Mesendoderm (in vitro differentiated cells): ENCODE measurements at places on chromosomes 5 and 9.

DNA sequence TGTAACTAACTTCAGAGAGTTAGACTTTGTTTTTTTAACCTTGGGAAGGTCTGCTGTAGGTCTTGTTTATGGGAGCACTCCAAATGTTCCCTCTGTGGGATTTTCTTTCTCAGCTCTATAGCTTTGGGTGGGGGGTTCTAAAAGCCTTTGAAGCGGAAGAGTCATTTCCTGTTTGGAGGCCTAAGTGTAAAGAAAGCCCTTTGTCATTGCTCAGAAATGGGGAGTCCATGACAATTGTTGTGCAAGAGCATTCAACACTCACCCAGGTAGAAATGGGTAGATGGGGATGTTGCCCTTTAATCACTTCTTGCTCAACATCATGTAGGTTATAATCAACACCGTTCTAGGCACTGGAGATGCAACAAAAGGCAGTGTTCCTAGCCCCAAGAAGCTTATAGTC lies 30.3 kb upstream of the MAST4 start:
- DNase-seq, result peak; percentile 41

- DNase-seq, result no peak
Observed at GRCh38 chr5:95020345-95020744, 264.5 kb downstream of the MCTP1 start.

- DNase-seq, result no peak
Observed at GRCh38 chr9:137304383-137305059, 2.5 kb upstream of the NRARP start.

DNA sequence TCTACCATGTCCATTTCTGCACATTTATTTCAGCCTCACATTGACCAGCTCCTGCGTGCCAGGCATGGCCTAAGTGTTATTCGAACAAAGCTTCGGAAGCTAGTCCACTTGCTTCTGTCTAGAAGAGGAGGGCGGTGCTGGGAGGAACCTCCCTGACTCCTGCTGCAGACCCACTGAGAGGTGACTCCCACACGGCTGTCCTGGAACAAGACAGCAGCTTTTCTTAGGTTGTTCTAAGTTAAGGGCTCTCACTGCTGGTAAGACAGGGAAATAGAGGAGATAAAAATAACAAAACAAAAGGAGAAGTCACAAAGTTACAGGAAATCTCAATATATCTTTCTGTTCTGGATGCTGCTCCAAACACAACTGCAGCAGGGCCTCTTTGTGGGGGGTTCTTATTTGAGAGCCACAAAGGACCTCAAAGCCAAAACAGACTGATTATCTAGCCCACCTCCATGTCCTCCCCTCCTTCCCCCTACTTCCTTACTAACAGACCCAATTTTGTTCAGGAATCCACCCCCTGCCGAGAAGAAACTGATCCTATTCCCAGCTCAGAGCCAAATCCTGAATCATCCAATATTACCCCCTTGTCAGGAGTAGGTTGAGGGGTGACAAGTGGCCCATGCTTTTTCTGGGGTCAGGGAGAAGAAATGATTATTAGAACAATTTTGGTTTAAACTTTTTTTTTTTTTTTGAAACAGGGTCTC lies 28.4 kb upstream of the KCNIP1 start:
- no peak for DNase-seq

DNA sequence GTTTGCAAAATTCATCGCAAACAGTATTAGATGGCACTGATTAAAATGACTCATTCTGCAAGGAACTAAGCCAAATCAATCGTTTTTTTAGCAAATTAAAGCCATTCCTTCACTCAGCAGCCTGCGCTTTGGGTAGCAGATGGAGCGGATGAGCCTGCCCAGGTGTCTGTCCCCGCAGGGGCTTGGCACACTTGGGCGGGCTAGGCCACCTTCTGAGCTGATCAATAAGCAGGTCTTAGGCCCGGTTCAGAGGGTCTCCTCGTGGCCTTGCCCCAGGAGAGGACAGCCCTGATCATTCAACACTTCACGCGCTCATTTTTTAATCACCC lies 78.0 kb upstream of the FCN1 start:
- DNase-seq, result no peak

DNA sequence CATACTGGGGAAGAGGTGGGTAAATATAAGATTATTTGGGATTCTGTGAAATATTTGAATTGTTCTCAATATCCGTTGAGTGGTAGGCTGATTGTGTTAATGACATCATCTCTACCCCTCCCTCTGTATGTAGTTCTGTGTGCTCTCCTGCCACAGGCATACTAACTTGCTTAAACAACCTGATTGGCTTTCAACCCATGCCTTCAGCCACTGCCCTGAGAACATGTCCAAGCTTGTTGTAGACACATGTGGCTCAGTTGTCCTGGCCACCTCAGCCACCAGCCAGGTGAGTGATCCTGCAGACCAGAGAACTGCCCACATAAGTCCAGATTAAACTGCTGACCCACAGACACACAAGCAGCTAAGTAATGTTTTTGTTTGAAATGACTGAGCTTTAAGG lies 31.1 kb downstream of the ANKS6 start:
- DNase-seq, result no peak

DNA sequence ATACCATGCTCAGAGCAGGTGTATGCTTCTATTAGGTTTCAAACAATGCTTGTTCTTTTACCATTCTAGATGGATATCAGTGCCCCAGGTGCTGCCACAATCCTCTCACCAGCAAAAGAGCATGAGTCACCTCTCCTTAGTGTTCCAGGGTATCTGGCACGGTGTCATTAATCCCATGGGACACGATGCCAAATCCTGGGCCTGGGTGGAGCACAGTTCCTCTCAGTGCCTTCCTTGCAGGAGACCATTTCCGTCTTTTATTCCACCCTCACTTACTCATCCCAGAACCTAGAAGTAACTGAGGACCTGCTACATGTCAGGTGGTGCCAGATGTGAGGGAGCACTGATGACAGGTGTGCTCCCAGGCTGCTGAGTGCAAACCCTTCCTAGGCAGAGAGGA lies 1.3 kb upstream of the OR13J1 start:
- DNase-seq, result no peak

- no peak for DNase-seq
Observed at GRCh38 chr9:112184946-112185345, 9.8 kb upstream of the SUSD1 start.

GRCh38 chr5:62596096-62596495 lies 17.5 kb downstream of the LRRC70 start:
- DNase-seq, result no peak

GRCh38 chr5:176532795-176533194 lies 4.4 kb downstream of the RNF44 start:
- no peak for DNase-seq

DNA sequence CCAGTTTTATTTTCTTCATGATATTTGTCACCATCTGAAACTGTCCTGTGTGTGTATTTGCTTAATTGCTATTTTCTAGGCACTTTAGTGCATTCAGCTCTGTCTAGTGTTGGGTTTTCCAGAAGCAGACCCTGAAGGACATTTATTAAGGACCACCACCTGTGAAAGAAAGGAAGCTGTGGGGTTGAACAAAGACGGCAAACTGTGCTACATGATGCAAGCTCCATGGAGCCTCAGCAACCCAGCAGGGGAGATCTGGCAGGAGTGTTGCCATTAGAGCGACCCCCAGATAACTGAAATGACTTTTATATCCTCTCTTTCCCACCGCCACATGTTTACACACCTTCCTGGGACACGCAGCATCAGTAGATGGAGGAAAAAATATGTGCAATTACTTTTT lies 125.5 kb downstream of the GABRB2 start:
- peak; percentile 21 for DNase-seq

- no peak for DNase-seq
Observed at GRCh38 chr5:15525703-15526275, 25.8 kb downstream of the FBXL7 start.

DNA sequence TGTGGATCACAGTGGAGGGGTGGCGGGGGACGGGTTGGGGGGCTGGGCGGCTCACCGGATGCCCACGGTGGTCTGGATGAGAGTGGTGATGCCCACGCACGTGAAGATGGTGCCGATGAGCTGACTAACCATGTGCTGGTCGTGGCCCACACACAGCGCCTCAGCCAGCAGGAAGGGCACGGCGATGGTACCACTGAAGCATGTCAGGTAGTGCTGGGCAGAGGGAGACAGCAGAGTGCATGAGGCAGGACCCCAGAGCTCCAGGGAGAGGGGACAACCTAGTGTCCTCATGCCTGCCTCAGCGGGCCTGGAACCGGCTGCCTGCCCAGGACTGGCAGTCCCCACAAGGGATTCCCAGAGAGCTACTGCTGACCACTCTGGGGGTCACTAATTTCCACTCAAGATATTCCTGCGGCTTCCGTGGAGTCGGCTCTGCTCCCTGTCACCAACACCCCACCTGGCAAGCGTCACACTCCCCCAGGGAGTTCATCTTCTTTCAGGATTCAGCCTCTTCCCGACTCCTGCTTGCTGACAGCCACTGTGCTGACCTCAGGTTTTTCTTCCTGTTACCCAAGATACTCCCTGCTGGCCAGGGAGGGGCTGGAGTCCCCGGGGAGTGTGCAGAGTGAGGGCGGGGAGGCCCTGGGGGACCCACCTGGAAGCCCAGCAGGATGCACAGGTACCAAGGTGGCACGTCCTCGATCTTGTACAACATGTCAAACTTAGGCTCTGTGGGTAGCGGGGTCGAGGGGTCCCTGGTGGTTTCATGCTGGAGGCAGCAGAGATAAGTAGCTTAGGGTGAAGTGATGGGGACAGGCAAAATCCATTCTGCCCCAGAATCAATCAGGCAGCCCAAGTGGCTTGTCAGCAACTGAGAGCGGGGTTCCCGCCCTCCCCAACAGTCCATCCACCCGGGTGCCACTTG lies 998 bp downstream of the SLC23A1 start:
- no peak for DNase-seq

- peak; percentile 35 for DNase-seq
Observed at GRCh38 chr9:109206670-109207069, 39.6 kb upstream of the FRRS1L start.

DNA sequence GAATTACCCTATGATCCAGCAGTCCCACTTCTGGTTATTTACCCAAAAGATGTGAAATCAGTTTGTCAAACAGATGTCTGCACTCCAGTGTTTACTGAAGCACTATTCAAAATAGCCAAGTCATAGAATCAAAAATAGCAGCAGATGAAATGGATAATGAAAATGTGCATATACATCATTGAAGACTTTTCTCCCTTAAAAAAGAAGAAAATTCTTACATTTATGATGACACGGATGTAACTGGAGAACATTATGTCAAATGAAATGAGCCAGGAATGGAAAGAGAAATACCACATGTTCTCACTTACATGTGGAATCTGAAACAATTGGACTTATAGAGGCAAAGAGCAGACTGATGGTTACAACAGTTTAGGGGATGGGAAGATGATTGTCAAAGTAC lies 21.5 kb upstream of the PLEKHG4B start:
- no peak for DNase-seq

- DNase-seq, result no peak
Observed at GRCh38 chr5:171612749-171613148, 172.9 kb upstream of the SMIM23 start.

GRCh38 chr9:95048225-95049087 lies 269.1 kb downstream of the FANCC start:
- DNase-seq, result peak; percentile 88

- DNase-seq, result no peak
Observed at GRCh38 chr5:34674187-34674586, 18.1 kb downstream of the RAI14 start.

GRCh38 chr5:113548396-113548795 lies 34.9 kb downstream of the YTHDC2 start:
- DNase-seq, result no peak

GRCh38 chr9:104817437-104817836 lies 53.5 kb downstream of the NIPSNAP3B start:
- DNase-seq, result no peak

DNA sequence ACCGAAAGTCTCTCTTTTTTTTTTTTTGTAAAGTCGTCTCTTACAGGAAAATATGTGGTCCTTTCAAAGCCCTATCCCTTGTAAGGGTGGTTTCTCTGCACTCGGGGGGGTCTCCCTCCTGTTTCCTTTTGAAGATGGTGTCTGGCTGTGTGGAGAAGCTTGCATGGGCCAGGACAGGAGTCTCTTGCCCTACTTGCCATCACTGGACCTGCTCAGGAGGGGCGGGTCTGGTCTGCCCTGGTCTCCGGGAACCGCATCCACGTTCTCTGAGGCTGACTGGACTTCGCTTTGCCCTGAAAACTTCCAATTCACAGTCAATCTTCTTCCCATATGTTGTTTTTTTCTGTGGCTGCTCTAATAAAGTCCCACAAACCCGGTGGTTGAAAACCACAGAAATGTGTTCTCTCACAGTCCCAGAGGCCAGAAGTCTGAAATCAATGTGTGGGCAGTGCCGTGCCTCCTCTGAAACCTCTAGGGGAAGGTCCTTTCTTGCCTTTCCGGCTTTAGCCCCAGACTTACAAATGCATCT lies 92.9 kb upstream of the IER5L start:
- DNase-seq, result no peak

GRCh38 chr9:72139226-72139625 lies 10.0 kb upstream of the GDA start:
- peak; percentile 40 for DNase-seq

- no peak for DNase-seq
Observed at GRCh38 chr9:129394061-129394885, 216.2 kb upstream of the IER5L start.

- no peak for DNase-seq
Observed at GRCh38 chr9:114273461-114273881, 49.4 kb upstream of the ORM1 start.

DNA sequence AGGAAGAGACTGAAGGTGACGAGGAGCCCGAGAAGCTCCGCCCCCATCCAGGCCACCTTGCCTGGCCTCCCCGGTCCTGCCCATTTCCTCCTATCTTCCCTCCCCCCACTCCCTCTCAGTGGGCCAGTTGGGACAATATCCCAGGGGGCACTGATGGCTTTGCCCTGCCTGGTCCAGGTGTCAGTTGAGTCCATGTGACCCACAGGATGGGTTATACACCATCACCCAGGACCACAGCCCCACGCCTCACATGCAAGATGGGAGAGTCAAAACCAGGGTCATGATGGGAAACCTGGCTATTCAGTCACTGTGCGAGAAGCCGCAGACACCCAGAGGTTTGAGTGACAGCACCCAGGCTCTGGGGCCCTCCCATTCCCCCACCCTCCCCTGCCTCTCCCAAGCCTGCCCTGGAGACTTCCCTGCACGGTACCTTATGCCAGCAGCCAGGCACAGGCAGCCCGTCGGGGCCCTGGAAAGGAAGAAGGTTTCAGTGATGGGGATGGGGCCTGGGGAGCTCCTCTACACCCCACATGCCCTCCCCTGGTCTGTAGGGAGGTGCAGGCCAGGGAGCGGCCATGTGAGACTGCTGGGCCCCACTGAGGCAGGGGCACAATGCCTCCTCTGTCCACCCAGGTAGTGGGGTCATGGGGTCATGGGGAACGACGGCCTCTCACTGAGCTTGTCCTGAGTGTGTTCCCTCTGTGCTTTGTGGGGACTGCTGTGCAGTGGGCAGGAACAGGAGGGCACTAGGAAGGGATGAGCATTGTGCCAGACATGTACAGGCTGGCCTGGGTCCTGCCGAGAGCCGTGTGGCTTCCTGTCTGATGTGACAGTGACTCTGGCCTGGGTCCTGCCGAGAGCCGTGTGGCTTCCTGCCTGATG lies 6.3 kb upstream of the PHYKPL start:
- no peak for DNase-seq

DNA sequence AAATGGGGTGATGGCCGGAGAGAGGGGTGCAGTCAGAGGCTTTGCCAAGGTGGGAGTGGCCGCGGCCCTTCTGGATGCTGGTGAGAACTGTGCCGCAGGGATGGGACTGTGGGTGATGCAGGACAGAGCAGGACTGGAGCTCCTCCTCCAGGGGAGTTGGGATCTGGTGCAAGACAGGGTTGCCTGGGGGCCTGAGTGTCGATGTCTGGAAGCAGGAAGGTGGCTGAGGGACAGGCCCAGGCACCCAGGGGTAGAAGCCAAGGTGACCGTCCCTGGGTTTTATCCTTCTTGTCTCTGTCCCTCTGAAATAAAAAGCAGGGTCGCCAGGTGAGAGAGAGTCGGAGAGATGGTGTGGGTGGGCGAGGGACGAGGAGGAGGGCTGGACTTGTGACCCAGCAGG lies 89.1 kb upstream of the IER5L start:
- no peak for DNase-seq
